GM10248 (cell line): ENCODE measurements at places on chromosomes 11 and 22.

- no peak for DNase-seq
These were observed 74.5 kb downstream of the TTC28 start for GRCh38 chr22:28604966-28605761.

- DNase-seq: no peak
These were observed 15.1 kb downstream of the IFT27 start for GRCh38 chr22:36760786-36761185.

DNA sequence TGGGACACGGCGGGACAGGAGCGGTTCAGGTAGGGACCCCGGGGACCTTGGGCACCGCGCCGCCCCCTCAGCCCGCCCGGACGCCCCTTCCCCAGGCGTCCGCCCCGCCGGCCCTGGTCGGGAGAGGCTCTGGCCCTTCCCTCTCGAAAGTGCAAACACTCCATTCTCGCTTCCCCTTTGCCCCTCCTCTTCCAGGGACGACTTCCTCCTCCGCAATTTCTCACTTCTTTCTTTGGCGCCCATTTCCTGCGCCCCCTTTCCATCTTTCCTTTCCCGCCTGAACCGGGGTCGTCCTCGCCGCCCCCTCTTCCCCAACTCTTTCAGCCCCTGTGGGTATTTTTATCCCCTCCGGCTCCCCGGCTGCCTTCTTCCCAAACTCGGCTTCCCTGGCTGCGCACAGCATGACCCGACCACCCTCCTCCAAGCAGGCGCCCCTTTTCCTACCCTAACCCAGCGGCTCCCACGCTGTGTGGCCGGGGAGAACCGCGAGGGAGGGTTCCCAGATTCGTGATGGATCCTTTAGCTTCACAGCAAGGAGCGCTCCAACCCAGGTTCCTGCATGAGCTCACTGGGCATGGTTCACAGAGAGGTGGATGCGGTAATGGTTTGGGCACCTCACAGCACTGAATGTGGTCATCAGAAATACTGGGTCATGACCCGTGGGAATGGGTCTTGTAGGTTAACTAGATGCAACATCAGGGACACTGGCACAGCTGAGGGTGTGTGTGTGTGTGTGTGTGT lies 689 bp downstream of the RAB39A start:
- peak; percentile 28 for DNase-seq

- no peak for DNase-seq
These were observed 90.1 kb downstream of the PHF21B start for GRCh38 chr22:44919691-44920090.

DNA sequence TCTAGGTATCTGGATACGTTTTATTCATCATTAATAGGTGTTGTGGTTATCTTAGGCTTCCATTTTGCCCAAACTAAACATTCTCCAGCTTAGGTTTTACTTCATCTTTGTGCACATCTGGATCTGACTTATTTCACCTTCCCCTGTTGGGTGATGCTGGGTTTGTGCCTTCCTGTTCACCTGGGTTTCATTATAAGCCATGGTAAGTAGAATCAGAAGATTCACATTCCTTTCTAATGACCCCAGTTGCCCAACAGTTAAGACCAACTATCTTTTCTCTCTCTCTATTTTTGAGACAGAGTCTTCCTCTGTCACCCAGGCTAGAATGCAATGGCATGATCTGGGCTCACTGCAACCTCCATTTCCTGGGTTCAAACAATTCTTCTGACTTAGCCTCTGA lies 44.6 kb downstream of the LMO2 start:
- DNase-seq: no peak

- no peak for DNase-seq
These were observed 122.8 kb upstream of the MTNR1B start for GRCh38 chr11:92846491-92847125.

GRCh38 chr11:15289723-15290122 lies 175.0 kb downstream of the INSC start:
- no peak for DNase-seq
